Endothelial cell (in vitro differentiated cells): ENCODE measurements at places on chromosomes 1 and 21.
A peak's percentile ranks its signal among the peaks of the same experiment; 100 is the strongest.

- no peak for DNase-seq
Measured at GRCh38 chr1:94864821-94865220, 44.7 kb downstream of the SLC44A3 start.

DNA sequence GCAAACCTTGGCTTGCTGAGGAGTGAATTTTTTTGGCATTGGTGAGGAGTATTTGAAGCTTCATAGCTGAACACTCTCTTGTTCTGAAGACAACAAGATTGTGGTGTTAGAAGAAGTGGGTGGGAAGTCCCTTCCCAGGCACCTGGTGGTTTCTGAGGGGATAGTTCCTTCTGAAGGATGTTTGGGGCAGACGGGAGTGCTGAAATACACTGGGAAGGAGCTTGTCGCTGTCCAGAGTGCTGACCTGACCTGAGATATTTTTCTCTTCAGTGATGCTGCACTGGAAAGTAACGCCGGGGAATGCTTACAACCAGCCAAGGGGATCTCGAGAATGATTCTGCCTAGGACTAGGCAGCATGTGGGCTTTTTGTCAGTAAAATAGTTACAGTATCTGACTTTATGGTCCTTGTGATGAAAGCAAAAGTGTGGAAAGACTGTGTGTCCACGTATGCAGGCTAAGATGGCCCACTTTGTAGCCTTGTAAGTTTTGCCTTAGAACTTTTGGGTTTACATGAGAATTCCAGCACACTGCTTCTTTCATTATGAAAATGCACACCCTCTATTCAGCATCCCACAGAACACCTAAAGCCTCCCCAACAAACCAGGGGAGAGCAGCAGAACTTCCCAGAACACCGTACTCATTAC is 33.1 kb upstream of the NFASC start:
- DNase-seq, result peak; percentile 70

- no peak for DNase-seq
Measured at GRCh38 chr1:54352755-54353154, 53.4 kb downstream of the SSBP3 start.

DNA sequence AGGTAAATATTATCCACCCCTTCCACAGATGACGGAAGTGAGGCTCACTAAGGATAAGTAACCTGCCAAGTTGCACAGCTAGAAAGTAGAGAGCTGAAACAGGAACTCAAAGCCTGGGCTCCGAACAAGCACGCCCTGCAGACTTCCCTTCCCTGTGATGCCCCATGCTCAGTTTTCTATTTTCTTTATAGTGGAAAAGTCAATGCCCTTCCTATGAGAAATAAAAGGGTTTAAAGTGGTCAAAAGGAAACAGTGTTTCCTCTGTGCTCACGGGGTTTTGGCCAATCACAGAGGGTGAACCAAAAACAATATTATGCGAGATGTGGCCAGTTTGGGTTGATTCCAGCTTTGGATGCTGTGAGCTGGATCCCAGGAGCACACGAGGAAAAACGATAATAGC is 44.5 kb downstream of the DDR2 start:
- no peak for DNase-seq

- DNase-seq, result no peak
Measured at GRCh38 chr1:67534627-67535065, 104.4 kb upstream of the SERBP1 start.

GRCh38 chr1:94783342-94784189 is 36.6 kb upstream of the SLC44A3 start:
- DNase-seq, result no peak

GRCh38 chr21:16573578-16573977 is 843.8 kb downstream of the USP25 start:
- DNase-seq, result no peak

DNA sequence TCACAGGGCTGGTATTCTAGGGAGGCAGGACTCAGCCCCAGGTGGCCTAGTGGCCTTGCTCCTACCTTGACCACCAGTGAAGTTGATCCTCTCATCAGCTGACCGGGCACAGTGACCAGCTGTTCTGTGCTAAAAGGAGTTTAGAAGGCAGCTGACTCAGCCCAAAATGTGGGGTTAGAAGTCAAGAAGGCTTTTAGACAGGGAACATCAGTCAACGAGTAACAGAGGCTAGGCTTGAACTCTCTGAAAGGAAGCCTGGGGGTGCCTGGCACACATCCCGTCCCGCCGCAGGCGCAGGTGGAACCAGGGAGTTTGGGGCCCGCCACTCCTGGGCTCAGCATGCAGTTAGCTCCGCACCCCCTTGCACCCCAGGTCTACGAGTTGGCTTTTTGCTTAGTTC is 114.9 kb upstream of the SLC45A1 start:
- DNase-seq, result no peak

GRCh38 chr1:66557157-66557556 is 23.2 kb downstream of the SGIP1 start:
- no peak for DNase-seq

GRCh38 chr1:153921803-153922075 is 1.0 kb downstream of the GATAD2B start:
- no peak for DNase-seq

DNA sequence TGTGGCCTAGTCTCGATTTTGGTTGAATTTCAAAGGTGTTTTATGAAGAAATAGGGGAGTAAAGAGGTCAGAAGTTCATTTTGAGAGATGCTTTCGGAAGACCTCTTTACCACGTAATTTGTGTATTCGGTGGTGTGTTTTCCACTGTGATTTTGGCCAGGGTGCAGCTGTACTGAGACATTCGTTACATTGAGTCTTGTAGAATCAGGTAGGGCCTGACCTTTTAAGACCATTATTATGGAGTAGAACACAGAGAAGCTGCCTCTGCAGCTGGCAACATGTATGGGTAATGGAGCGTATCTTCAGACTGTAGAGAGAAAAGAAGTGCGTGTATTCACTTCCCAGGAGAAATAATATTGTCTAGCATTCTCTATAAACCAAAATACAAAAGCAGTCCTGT is 326.5 kb downstream of the PDE4B start:
- DNase-seq, result no peak

DNA sequence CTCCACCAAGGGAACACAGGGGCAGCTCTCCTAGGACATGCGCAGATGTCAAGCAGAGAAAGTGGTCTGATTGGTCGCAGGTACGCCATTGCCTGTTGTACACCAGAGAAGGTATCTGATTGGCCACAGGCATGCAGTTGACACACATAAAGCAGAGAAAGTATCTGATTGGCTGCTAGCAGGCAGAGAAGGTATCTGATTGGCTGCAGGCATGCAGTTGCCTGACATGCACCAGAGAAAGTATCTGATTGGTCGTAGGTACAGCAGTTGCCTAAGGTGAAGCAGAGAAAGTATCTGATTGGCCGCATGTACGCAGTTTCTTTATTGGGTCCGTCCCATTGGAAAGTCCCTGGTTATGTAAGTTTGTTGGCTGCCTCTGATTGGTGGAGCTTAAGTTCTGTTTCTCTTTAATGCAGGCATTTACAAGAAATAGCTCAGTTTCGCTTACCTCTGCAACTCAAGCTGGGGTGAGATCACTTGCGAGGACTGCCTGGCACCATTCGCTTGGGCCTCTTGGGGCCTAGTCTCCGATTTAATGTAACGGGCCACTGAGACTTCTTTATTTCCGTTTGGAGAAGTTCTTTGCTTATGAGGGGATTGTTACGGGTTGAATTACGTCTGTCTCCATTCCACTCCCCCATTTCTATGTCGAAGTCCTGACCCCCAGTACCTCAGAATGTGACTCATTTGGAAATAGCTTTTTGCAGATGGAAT is 74.2 kb downstream of the SIK1 start:
- no peak for DNase-seq

DNA sequence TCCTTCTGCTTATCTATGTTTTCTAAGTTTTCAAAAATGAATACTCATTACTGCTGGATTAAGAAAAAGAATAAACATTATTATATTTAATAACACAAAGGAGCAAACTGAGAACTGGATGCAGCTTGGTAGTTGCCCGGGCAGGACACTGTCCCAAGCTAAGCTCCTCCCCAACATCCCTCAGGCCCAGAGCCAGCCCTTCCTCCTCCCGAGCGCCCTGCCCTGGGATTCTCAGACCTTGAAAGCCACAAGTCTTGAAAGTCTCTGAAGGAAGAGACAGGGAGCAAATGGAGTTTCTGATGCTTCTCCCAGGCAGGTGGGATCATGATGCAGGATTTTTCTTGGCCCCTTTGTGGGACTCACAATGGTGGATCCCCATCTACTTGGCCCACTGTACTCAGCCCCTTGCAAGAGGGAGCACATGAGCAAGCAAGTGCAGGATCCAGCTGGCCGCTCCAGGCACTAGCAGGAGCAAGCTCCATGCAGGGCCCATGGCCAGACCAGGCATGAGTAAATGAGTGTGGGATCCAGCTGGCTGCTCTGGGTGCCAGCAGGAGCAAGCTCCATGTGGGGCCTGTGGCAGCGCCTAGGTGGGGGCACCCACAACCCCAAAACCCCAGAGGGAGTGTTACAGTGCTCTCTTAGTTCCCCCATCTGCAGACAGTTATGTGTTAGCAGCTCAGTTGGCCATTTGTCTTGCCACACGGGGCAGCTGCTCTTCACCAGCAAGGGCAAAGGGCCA is 32.1 kb upstream of the RAB4A start:
- DNase-seq, result no peak

- peak; percentile 86 for DNase-seq
Measured at GRCh38 chr1:9455487-9456234, 83.6 kb upstream of the SLC25A33 start.

- no peak for DNase-seq
Measured at GRCh38 chr1:46183079-46183847, 7.0 kb upstream of the P3R3URF start.

- no peak for DNase-seq
Measured at GRCh38 chr1:99643021-99643779, 2.7 kb upstream of the PALMD start.

GRCh38 chr1:15680131-15680530 is 4.0 kb upstream of the PLEKHM2 start:
- no peak for DNase-seq

DNA sequence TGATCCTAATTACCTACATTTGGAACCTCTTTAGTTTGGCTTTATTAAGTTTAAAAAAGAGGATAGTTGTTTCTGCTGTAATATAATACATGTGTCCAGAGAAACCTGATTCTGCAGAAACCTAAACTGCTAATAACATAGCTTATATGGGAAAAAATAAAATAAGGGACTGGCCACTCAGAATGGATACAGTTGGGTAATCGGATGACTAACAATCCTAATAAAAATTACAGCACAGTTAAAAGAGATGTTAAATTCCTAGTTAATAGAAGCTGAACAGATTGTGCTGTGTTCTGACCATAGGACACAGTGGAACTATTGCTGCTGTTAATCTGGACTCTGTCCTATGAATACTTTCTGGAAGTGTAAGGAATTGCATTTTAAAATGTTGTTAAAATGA is 16.0 kb downstream of the ARV1 start:
- no peak for DNase-seq

GRCh38 chr21:41158026-41158425 is 9.9 kb upstream of the BACE2 start:
- no peak for DNase-seq

- DNase-seq, result no peak
Measured at GRCh38 chr1:237527761-237528160, 363.0 kb downstream of the ZP4 start.

DNA sequence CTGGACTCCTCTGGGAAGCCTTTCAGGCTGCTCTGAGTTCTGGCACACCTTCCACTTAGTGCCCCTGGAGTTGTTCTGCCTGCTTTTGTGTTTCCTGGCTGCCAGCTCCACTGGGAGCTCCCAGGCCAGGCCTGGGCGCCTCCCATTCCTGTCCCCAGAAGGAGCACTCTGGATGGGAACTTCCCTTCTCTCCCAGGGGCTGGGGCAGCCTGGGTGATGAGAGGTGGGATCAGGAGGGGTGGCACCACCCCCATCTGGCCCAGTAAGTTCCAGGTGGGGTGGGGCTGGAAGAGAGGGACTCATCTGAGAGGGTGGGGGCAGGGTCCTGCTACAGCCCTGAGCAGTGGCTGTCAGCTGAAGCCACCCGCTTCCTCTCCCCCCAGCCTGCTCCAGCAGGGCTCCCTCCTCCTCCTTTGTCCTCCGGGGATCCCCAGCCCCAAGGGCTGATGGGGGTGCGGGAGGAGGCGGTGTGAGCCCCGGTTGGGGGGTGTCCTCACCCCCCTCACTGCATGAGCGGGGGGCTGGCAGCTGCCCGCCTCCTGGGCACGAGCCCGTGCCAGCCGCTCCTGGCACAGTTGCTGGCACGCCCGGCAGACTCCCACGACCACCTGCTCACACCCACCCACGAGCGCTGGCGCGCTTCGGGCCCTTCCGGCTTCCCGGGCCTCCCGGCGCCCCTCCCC is 4.7 kb downstream of the FOXO6 start:
- DNase-seq, result no peak

- no peak for DNase-seq
Measured at GRCh38 chr1:158186180-158186579, 5.5 kb downstream of the CD1D start.

- no peak for DNase-seq
Measured at GRCh38 chr1:63155437-63155836, 166.9 kb upstream of the FOXD3 start.

- DNase-seq, result no peak
Measured at GRCh38 chr1:85058311-85058710, 10.0 kb upstream of the MCOLN3 start.

DNA sequence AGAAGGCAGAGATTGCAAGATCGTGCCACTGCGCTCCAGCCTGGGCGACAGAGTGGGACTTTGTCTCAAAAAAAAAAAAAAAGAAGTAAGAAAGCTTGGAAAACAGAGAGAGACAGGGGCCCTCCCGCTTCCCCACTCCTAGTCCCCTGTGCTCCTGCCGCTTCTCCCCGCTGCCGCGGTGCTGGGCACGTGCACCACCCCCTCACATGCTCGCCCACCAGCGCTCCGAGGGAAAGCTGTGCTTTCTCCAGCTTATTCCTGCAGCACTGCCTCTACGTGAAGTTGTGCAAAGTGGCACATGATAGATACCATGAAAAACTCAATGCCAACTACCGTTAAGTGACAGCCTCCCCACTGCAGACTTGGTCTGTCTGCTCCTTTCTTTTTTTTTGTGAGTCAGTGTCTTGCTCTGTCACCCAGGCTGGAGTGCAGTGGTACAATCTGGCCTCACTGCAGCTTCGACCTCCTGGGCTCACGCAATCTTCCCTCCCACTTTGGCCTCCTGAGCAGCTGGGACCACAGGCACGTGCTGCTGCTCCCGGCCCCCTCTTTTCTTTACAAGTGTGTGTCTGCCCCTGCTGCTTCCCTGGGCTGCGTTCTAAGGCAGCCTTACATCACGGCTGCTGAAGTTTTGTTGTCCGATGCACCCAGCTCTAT is 15.4 kb downstream of the SLX9 start:
- no peak for DNase-seq

DNA sequence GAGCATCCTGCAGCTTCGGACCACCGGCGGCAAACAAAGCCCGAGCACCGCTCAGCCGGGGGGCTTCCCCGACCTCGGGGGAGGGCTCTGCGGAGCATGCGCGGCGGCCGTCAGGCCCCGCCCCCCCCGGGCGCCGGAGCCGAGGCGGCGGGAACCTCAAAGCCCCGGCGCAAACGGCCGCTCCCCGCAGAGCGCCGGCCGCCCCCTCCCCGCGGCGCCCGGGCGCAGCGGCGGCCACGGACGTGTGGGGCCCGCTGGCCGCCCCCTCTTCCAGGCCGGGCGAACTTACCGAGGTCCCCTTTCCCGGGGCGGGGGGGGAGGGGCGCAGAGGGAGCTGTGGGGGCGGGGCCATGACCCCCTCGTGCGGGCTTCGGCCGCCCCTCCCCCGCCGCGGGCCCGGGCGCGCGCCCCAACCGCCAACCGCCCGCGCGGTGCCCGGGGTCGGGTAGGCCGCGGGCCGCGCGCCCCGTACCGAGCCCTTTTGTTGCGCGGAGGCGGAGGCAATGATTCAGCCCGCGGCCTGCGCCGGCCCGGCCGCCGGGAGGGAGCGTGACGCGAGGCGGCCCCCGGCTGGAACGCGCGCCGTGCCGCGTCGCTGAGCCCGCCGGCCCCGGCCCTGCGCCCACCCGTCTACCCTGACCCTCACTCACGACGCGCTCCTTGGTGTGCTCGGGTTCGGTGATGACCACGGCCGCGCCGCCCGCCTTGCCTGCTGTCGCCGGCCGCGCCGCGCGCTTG is 1.7 kb downstream of the RCC2 start:
- DNase-seq, result peak; percentile 45
